Ascending aorta (tissue), 2 donors: ENCODE measurements at places on chromosomes 2 and 18.
A peak's percentile ranks its signal among the peaks of the same experiment; 100 is the strongest.

DNA sequence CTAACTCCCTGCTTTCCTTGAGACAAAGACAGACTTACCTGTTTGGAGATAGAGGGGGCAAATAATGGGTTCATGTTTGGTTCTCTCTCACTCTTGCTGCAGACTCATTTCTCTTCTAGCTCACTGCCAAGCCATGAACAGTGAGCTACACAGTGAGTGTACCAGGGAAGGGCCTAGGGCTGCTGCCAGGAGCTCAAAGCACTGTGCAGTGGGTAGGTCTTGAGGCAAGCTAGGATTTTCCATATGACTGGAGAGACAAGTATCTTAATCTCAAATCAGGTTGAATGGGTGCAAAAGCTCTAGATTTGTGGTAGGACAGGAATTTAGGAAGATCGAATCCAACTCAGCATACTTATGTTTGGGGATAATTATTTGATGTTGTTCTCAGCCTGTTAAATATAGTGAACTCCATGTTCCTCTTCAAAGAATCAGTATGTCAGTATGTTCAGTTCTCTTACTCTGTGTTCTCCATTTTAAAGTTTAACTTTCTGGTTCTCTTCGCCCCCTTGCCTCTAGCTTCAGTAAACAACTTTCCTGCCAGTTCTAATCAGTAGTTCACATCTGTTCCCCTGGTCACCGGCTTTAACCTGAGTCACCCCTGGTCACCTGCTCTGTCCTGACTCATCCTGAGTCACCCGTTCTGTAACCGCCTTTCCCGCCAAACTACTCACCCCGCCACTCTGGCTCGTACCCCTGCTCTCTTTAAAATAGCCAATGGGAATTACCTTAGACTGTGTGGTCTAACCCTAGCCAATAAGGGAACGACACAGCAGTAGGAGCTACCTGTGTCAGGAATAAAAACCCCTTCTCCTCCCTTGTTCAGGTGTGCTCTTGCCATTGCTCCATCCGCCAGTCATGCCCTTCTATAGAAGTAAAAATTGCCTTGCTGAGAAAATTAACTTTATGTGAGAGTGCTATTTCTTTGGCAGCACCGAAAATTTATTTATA is 21.9 kb downstream of the SLC25A52 start:
- DNase-seq: no peak

- DNase-seq: no peak
Observed at GRCh38 chr2:47653902-47654789, 128.8 kb upstream of the MSH6 start.

- DNase-seq: no peak
Observed at GRCh38 chr2:190837420-190837819, 43.2 kb upstream of the GLS start.

- DNase-seq: no peak
Observed at GRCh38 chr2:235135990-235136561, 184.3 kb downstream of the SH3BP4 start.

DNA sequence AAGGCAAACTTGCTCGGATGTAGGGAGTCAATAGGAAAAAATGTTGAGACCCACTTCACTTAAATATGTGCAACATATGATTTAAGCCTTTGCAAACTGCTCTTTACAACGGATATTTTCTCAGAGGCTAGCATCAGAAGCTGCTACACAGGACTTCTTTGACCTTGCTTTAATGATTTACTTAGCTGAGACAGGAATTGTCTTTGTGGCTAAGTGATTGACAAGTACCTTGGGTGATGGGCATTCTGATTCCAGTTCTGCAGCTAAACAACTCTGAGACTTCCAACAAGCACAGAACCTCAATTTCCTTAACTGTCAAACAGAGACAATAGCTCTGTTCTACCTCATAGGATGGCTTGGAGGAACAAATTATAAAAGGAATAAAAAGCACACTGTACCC is 150.2 kb downstream of the NCKAP5 start:
- no peak for DNase-seq

- peak; percentile 73 for DNase-seq
Observed at GRCh38 chr18:23719634-23720201, 30.5 kb downstream of the LAMA3 start.

GRCh38 chr2:98383166-98383565 is 36.9 kb downstream of the CNGA3 start:
- no peak for DNase-seq

DNA sequence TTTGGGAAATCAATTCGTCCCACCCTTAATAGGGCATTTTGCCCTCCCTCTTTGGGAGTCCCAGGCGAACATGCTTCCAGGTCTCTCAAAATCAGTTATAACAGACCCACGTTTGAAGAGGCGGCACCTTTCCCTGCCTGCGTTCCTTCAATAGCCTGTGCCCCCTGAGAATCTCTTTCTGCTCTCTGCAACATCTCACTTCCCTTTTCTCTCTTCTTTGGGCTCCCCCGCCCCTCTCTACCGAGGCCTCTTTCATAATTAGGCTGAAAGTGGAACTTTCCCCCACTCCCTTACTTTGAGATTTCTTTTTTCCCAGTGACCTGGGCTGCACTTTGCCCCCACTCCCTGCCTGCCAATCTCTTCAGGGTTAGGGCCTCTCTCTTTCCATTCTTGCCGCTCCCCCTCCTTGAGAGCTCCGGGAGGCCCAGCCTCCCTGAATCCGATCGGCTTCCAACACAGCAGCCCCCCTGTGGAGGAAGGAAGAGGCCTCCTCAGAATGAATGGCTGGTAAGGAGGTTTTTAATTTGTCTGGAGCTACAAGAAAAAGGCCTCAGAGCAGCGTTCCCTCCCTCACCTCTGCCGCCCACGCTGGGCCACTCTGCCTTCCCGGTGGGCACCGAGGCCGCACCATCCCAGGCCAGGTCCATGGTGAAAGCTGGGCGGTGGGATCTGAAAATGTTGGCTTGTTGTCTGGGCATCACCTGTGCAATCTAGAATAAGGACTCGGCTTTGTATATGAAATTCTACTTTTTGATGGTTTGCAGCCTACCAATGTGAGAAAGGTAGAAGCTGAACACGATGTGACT is 162.6 kb upstream of the SIX3 start:
- no peak for DNase-seq

DNA sequence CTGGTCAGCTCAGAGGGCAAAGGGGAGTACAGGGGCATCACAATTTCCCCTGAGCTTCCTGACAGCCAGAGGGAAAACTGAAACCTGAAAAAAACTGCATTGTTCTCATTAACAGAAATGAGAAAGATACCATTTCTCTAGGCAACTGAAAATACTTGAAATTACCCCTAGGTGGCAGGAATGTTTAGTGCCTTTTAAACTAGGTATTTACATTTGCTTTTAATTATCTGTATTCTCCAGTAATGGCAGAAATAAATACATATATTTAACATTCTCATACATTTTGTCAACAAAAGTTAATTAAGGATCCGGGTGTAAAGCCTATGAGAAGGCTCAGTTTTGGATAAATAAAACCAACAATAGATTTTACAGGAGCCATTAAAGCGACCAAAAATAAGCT is 34.5 kb downstream of the RPL31 start:
- no peak for DNase-seq

DNA sequence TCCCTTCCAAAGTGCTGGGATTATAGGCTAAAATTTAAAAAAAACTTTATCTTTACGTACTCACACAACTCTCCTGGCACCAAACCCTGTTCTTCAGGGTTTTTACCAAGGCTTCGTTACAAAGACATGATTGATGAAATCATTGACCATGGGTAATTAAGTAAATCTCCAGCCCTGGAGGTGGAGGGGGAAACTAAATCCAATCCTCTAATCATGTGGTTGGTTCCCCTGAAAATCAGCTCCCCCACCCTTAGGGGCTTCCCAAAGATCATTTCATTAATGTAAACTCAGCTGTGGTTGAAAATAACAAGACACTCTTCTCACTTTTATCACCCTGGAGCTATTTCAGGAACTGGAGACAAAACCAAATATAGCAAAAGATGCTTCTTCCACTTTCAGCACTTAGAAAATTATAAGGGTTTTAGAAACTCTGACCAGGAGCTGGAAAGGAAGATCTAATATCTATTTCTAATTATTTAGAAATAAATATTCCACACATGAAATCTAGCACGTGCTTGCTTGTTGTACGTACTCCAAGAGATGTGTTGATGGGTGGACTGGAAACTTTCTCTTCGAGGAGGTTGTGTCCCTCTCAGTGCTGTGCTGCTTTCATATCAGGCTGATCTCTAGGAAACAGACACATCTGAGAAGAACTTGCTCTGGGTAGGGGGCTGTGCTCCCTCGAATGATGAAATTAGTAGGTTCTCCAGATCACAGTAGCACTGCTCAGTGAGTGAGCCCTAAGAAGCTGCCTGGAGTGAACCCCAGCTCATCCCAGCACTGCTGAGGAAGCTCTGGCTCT is 67.2 kb downstream of the SMAD4 start:
- no peak for DNase-seq

- DNase-seq: no peak
Observed at GRCh38 chr2:3656762-3657721, 958 bp upstream of the ALLC start.

DNA sequence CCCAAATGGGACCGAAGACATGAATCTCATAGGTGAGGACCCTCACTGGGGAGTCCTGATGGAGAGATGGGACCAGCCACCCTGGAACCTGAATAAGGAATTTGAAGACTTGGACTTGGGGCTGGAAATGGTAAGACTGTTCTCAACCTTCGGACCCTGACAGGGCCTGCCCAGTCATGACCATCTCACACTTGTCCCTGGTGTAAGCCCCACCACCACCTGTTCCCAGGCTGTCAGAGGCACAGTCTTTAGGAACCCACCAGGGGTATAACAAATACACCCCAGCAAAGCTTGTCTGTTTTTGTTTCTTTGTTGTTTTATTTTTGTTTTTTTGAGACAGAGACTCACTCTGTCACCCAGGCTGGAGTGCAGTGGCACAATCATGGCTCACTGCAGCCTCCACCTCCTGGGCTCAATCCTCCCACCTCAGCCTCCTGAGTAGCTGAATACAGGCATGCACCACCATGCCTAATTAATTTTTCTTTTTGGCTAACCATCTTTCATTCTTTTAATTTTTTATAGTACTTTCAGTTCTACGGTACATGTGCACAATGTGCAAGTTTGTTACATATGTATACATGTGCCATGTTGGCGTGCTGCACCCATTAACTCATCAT is 106.1 kb downstream of the GFPT1 start:
- no peak for DNase-seq

DNA sequence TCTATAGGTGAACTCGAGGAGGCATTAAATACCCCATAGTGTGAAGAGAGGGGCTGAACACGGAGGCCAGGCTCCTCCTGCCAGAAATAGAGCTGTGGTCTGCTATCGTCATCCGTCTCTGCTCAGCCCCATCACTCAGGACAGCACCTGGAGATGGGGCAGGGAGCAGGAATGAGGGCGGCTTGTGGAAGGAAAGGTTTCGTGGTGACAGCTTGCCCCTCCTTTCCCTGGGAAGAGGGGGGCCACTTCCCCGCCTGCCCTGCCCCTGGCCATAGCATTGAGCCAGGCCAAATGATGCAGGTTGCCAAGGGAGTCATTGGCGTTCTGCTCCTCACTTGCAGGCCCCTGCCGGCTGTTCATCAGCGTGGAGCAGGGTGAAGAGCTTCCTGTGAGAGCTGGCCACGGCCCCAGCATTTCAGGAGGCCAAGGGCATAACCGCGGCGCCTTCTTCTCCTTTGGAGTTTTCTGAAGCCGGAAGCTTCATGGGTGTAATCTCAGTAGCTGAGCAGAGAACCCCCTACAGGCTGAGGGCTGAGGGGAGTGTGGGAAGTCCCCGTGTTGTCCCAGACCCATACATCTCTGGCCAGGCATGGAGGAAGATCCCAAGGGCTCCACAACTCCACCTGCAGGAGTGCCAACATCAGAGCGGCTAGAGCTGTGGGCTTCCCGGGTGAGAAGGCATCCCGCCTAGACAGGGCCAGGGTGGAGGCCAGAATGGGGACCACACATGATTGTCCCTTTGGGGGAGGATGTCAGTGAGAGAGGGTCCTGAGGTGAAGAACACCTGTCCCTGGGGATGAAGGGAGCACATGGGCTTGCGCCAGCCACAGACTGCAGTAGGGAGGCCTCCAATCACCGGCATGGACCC is 112.5 kb upstream of the GLI2 start:
- no peak for DNase-seq

DNA sequence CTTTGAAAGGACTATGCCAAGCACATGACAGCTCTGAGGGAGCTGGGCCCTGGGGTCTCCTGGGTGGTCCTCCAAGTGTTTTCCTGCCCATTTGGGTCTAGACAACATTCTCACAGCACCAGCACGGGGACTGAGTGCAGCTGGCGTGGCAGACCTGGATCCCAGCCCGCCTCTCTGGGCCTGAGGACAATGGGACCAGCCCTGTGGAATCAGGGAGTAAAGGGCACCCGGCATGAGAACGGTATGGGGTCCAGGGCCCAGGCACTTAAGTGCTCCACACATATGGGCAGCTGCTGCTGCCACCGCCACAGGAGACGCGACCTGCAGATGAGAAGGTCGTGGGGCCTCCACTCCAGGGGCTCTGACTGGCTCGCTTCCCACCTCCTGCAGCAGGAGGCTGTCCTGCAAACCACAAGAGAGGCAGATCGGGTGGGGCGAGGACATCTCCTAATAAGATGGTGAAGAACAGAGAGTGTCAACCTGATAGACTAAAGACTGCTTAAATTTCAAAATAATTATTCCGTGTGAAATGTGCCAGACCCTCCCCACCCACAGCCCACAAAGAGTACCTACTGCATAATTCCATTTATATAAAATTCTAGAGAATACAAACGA is 46.3 kb downstream of the FAM178B start:
- no peak for DNase-seq

DNA sequence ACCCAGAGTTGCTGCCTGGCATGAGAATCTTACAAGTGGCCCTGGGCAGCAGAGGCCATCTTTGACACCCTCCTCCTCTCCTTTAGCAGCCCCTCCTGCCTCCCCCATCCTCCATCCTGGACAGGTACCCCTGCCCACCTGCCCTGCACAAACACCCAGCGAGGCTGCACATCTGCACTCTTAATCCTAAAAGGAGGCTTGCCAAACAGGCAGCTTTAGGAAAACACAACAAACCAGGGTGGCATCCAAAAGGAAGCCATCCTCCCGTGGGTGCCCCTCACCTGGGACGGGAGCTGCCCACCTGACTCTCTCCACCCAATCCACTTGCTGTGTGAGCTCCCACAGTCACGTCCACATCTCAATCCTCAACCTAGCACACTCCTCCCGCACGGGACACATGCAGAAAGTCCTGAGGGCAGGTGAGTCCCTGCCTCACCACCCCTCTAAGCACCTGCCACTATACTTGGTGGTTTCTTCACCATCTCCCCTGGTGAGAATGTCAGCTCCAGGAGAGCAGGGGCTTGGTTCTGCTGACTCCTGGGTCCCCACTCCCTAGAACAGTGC is 5.8 kb downstream of the BIN1 start:
- DNase-seq: no peak

DNA sequence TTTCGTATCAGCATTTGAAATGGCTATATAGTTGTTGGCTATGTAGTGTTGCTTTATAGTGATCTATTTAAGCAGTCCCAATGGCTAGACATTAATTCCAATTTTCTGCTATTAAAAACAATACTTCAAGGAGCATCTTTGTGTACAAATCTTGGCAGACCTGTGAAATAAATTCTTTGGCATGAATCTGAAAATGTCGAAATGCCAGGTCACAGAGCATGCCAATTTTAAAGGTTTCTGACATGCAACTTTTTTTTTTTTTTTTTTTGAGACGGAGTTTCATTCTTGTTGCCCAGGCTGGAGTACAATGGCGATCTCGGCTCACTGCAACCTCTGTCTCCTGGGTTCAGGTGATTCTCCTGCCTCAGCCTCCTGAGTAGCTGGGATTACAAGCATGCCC is 26.8 kb upstream of the CABLES1 start:
- DNase-seq: no peak

GRCh38 chr18:9756933-9757470 is 48.9 kb downstream of the RAB31 start:
- no peak for DNase-seq
